T47D (cell line): ENCODE measurements at places on chromosomes 11 and 22.
A peak's percentile ranks its signal among the peaks of the same experiment; 100 is the strongest.

DNA sequence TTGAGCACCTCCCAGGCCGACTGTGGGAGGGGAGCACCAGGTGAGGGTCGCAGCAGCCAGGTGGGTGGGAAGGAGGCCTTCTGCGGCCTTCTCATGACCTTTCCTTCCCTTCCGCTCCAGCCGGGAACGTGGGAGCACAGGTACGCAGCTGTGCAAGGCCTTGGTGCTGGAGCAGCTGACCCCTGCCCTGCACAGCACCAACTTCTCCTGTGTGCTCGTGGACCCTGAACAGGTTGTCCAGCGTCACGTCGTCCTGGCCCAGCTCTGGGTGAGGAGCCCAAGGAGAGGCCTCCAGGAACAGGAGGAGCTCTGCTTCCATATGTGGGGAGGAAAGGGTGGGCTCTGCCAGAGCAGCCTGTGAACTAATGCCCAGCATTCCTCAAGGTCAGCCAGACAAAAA, 2.6 kb downstream of the IL18BP start:
- no peak for DNase-seq

GRCh38 chr11:85595285-85595884, 31.8 kb downstream of the DLG2 start:
- peak; percentile 23 for DNase-seq

GRCh38 chr11:3022300-3022967, 30.3 kb upstream of the NAP1L4 start:
- DNase-seq = no peak

DNA sequence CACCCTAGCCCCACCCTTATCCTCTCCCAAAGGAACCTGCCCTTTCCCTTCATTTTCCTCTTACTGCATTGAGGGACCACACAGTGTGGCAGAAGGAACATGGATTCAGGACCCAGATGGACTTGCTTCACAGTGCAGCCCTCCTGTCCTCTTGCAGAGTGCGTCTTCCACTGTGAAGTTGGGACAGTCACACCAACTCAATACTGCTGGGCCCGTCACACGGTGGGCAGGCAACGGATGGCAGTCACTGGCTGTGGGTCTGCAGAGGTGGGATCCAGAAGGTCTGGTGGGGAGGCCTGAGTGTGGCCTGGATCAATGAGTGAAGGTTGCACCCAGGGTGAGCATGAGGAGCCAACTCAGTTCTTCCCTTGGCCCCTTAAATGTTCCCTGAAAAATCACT, 129.9 kb upstream of the B3GAT1 start:
- no peak for DNase-seq

GRCh38 chr11:61375761-61376108, 13.6 kb downstream of the TMEM138 start:
- DNase-seq = no peak

GRCh38 chr22:25682109-25682508, 59.9 kb upstream of the MYO18B start:
- no peak for DNase-seq

DNA sequence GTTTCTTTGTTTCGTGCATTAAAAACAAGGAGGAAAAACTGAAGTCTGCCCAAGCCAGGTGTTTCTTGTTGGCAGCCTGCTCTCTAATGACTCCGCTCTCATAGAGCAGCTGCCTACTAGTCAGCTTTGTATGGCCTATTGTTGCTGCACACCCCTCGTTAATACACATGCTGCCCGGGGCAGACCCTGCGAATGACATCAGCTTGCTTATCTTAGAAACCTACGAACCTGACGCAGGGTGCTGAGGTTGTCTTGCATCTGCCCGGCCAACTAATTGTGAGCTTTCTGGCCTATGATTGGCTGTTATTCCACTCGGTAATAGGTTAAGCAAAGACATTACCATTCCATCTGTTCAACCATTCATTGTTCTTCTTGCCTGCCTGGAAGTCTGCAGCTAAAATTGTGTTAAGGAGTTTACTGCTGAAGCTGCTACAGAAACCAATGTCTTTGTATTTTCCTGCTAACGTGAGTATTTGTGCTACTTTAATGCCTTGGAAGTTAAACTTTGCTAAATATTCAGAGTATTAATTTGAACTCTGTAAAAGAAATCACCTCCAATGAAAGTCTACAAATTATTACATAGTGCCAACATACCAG, 37.5 kb downstream of the ZC3H12C start:
- DNase-seq = no peak

GRCh38 chr22:29269731-29270474, 1.8 kb downstream of the EWSR1 start:
- peak; percentile 13 for DNase-seq

DNA sequence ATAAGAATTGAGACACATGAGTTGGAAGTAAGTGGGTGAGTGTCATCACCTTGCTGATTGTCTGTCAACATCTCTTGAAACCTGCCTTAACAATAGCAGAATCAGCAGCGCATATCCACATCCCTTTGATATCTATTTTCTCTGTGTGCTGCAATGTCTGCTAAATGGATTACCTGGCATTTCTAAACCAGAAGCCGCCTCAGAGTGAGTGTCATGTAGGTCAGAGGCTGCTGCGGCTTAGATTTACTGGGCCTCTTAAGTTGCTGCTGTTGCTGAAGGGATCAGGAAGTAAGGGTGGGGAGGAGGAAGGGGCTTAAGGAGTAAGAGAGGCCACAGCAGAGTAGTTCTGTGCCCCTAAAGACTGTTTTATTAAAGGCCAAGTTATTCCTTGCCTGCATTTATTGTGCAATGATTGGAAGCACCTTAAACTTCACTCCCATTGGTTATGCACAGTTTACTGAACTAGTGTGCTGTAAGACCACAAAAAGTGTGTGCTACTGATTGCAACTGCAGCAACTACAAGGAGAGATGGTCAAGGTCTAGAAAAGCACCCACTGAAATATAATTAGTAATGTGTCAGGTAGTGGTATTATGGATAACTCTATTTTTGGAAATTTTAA, 29.8 kb upstream of the TMEM41B start:
- DNase-seq = no peak

- DNase-seq = no peak
Observed at GRCh38 chr22:21672107-21672629, 6.4 kb downstream of the PPIL2 start.

- DNase-seq = peak; percentile 67
Observed at GRCh38 chr11:2196970-2197770, 25.6 kb upstream of the TH start.

DNA sequence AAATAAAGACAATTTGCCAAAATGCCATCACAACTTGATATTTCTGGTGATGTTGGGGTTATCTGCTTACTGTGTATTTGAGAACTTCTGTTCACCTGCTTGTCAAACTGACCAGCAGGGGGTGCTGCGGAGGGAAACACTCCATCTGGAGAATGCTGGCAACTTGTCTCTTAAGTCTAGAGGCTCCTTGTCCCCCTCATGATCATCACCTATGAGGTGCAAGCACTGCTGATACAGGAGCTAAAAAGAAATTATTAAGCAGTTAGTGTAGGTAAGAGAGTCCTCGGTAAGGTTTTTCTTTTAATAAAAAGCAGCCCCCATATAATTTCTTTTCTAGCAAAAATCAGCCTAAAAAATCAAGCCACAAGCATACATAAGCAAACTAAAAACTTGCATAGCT, 32.7 kb upstream of the GLYATL1B start:
- DNase-seq = peak; percentile 63

- no peak for DNase-seq
Observed at GRCh38 chr11:47571895-47572294, 6.5 kb downstream of the PTPMT1 start.

GRCh38 chr11:17697175-17697949, 22.0 kb upstream of the MYOD1 start:
- no peak for DNase-seq

DNA sequence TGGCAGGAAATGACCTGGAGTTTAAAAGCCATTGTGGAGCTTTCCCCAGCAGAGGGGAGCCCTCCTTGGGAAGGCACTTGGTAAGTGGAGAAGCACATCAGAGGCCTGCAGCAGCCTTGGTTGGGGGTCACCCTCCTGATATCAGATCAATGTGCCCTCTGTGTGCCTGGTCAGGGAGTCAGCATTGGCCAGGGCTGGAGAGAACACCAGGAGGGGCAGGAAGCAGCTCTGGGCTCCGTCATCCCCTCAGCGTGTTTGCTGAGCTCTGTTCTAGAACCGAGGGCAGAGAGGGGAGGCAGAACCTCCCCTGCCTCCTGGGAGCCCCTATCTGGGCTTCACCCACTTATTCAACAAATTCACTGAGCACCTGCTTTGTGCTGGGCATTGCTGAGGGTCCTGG, 846.0 kb downstream of the TBC1D22A start:
- no peak for DNase-seq

- no peak for DNase-seq
Observed at GRCh38 chr11:18798799-18799469, 7.3 kb upstream of the PTPN5 start.

GRCh38 chr11:69654001-69654659, 13.2 kb downstream of the CCND1 start:
- peak; percentile 94 for DNase-seq

GRCh38 chr11:45927684-45928413, 5.4 kb downstream of the LARGE2 start:
- no peak for DNase-seq

DNA sequence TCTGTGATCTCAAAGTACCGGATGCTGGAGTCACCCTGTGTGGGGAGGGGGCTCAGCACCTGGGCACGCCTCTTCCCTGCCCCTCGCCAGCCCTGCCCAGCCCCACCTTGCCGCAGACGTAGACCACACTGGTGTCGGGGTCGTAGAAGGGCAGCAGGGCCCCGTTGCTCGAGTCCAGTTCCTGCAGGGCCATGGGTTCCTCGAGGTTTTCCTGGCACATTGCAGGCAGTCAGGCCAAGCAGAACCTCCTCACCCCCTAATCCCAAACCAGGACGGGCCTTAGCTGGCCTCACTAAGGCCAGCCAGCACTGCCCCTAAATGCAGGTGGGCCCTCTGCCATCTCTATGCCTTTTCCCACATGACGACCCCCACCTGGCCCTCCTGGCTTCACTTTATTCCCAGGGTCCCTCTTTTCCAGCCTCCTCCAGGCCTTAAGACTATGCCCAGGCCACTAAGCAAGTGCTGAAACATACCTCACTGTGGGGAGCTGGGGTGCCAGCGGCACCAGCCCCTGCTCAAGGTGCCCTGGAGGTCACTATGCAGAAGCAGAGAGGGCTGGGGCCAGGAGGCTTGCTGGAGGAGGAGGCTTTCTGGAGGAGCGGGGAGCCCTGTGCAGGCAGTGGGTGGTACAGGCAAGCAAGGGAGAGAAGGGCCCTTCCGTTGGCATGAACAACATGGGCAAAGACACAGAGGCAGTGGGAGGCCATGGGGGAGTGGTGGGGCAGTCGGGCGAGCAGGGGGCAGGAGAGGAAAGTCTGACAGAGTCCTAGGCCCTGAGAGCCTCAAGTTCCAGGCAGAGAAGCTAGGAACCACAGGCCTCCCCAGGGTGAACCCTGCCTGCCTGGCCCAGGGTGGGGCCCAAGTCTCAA, 2.8 kb downstream of the CORO1B start:
- DNase-seq = no peak

DNA sequence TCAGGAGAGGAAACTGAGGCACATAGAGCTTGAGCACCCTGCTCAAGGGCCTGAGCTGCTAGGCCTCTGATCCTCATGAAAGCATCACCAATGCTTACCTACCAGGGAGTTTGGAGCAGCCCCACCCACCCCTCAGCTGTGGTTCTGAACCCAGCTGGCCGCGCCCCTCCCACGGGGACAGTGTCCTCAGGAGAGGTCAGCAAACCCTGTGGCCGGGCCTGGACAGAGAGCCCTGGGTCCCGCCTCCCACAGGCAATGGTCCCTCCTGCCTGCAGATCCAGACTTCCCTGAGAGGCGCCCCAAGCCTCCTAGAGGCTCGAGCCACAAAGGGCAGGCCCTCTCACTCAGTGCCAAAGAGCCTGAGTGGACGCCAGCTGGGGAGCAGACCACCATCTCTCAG, 184.9 kb downstream of the BRD1 start:
- no peak for DNase-seq

DNA sequence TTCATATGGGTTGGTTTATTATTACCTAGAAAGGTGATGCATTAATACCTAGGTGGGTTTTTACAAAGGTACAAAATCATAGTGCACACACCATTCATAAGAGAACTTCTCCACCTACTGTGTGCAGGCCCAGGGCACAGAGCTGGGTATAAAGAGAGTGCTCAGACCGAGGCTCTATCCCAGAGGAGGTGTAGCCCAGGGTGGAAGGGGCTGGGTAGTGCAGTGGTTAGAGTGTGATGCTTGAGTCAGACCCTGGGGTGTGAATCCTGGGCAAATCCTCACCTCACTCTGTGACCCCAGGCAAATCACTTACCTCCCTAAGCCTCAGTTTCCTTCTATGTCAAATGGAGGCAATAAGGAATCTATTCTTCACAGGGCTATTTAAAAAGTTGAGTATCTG, 32.2 kb downstream of the PARVG start:
- no peak for DNase-seq

DNA sequence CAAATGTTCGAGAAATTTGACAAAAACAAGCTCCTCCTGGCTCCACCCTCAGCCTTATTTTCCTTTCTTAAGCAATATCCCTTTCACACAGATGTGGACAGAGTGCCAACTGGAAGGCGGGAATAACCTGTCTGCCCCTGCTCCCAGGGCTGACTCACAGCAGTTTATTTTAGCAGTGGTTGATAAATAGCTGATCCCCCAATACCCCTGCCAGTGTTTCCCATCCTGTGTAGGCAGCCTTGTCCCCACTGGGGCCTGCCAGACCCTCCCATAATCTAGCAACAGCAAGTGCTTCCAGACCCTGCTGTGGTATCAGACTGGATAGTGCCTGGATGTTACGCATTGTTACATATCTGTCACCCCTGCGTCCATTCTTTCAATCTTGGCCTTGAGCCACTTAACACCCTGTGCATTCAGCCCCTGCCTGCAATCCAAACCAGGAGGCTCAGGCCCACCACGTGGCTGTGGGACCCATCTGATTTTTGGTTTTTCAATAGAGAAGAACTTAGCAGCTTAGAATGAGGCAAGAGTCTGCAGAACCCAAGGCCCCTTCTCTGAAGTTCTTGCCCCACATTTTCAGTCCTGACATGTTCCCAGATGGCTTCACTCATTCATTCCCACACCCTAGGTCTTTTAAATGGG, 53.7 kb downstream of the PARVA start:
- DNase-seq = no peak

DNA sequence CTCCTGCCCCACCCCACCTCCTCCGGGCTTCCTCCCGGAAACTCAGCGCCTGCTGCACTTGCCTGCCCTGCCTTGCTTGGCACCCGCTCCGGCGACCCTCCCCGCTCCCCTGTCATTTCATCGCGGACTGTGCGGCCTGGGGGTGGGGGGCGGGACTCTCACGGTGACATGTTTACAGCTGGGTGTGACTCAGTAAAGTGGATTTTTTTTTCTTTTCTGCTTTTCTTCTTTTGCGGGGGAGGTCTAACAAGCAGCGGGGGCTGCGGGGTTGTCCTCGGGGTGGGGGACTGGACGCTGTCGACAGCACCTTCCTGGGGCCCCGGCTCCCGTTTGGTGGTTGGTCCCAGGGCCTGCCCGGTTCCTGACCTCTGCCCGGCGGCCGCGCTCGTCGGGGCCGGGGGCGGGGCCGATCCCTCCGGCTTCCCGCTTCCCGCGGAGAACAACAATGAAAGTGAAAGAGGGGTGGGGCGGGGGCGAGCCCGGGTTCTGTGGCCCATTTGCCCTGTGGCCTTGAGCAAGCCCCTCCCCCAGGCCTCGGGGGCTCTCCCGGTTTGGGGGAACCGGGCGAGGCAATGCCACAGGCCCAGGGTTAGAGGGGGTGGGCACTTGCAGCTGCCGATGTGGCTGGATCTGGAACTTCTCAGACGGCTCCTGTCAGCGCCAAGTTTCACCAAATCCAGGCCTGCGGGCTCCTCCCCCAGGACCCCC, 975 bp upstream of the MDK start:
- DNase-seq = peak; percentile 40
